ENCODE measurements at places on chromosomes 7 and 10. TPM values are rescaled to one million over a fixed set of nuclear protein-coding genes. Genes with fewer than 3 reads are reported as not detected.

GRCh38 chr7:5441840-5442503 is 18.3 kb upstream of the TNRC18 start:
- no peak for DNase-seq

- no peak for DNase-seq
Observed at GRCh38 chr10:49357910-49358309, 38.0 kb downstream of the DRGX start.

DNA sequence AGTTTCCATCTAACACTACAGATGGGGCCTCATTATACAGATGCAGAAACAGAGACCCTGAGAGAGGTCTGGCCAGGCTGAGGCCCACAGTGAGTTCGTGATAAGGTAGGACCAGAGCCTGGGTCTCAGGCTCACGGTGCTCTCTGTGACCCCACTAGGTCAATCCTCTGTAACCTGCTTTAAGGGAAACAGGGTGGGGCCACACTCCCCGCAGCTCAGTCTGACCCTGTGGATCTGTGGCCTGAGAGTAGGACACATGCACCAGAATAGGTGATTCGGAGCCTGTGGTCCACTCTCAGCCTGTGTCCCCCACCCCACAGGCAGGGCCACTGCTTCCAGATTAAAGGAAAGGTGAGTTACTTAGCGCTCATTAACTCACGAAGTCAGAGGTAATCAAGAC is 137.8 kb upstream of the FAM20C start:
- DNase-seq = no peak

The MYL10 gene
- 1.1 TPM for total RNA-seq

- no peak for DNase-seq
Observed at GRCh38 chr7:92052684-92053083, 81.6 kb downstream of the CYP51A1 start.

DNA sequence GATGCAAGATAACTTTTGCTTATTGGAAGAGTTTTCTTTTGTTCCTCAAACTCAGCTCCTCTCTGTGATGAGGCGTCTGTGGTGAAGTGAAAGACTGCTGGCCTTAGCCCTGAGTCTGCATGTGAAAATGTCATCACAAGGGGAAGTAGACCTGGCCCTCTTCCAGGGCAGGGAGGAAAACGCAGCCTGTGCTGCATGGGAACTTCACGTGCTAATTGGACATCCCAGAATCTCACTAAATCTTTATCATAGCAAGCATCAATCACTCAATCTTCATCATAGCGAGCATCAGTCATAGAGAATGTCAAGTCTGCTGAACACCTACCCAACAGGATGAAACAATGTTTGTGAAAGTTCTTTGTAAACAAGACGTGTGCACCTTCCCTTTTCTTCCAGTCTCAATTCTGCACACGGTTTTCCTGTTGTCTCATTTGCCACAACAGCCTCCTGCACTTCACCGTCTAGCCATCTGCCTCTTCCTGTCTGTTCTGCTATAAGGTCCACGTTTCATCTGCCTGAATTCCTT is 314.6 kb downstream of the FRMD4A start:
- no peak for DNase-seq

DNA sequence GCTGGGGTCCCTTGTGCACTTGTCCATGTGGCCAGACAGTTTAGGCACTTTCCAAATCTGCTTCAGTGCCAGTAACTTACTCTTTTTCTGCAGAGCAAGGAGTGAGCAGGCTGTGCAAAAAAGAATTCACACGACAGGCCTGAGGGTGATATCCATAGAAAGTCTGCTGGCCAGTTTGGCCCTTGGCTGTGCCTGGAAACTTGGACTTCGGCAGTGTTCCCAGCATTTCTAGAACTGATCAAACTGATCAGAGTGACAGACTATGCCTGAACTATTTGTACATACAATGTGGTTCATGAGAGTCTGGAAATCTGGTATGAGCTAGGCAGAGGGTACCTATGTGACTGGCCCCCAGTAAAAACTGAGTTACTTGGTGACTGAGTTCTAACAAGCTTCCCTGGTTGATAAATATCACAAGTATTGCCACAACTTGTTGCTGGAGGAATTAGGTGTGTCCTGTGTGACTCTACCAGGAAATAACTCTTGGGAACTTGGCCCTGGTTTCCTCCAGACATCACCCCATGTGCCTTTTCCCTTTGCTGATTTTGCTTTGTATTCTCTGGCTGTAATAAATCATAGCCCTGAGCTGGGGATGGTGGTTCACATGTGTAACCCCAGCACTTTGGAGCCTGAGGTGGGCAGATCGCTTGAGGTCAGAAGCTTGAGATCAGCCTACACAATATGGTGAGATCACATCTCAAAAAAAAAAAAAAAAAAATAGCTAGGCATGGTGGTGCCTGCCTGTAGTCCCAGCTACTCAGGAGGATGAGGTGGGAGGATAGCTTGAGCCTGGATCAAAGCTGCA is 3.3 kb upstream of the DENND10 start:
- DNase-seq = no peak

GRCh38 chr10:99534939-99535763 is 2.4 kb downstream of the NKX2-3 start:
- no peak for DNase-seq

The ADCYAP1R1 gene
- total RNA-seq = not detected

The ICA1 gene
- total RNA-seq = 1.7 TPM

All from SK-MEL-5 (cell line).